Activated CD8-positive, alpha-beta T cell treated with anti-CD3 and anti-CD28 coated beads for 36 hours (primary cell): ENCODE measurements at places on chromosomes 3 and 15. TPM values are rescaled to one million over a fixed set of nuclear protein-coding genes. Genes with fewer than 3 reads are reported as not detected.

SLC24A5 gene
- total RNA-seq = not detected

GRCh38 chr3:41920406-41920965, 41.4 kb downstream of the ULK4 start:
- no peak for DNase-seq
- H3K4me1 ChIP-seq = no peaks in the 10 kb centered on the region
- no peaks in the 10 kb centered on the region for H3K27me3 ChIP-seq
- H3K36me3 ChIP-seq = no peaks in the 10 kb centered on the region
- no peak overlapping the region for H3K4me3 ChIP-seq

DNA sequence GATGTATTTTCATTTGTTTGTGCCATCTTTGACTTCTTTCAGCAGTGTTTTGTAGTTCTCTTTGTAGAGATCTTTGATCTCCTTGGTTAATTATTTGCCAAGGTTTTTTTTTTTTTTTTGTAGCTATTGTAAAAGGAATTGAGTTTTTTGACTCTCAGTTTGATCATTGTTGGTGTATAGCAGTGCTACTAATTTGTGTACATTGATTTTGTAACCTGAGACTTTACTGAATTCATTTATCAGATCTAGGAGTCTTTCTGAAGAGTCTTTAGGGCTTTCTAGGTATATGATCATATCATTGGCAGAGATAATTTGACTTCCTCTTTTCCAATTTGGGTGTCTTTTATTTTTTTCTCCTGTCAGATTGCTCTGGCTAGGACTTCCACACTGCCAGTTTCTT, 42.2 kb upstream of the POMGNT2 start:
- H3K4me3 ChIP-seq = no peak overlapping the region
- DNase-seq = no peak
- H3K4me1 ChIP-seq = no peaks in the 10 kb centered on the region

KIF15 gene
- total RNA-seq = 41.9 TPM

FANCD2OS gene
- total RNA-seq = not detected

DNA sequence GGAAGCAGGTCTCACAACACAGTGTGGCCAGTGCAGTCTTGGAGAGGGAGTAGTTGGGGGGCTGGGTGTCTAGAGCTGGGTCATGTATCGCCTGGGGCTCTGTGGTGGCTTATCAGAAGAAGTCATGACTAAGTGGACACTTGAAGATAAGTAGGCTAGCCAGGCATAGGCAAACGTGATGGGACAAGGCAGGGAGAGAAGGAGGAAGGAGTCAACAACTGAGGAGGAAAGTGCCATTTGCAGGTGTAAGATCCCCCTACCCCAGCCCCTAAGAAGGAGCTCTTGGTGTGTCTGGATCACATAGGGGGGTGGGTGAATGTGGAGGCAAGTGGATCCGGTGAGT, 352.3 kb downstream of the LRTM1 start:
- no peak for DNase-seq
- H3K4me3 ChIP-seq = no peak overlapping the region
- H3K27ac ChIP-seq = no peak overlapping the region
- no peaks in the 10 kb centered on the region for H3K4me1 ChIP-seq
- H3K36me3 ChIP-seq = no peaks in the 10 kb centered on the region
- H3K27me3 ChIP-seq = no peaks in the 10 kb centered on the region

DNA sequence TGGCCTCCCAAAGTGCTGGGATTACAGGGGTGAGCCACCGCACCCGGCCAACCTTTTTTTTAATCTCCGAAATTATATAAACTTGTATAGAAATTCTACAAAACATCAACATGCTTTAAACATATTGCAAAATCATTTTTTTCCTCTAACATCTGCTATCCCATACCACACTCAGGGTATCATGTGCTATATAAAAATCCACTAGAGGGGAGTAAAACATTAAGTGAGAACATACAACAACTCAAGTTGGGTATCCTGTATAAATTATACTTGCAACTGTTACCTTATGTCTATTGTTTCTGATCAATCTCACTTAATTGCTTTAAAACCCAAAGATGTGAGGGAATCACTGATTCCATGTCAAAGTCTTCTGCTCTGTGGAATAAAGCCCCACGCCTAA, 71.9 kb upstream of the FBN1 start:
- peaks cover 5% of the 10 kb centered on the region for H3K4me1 ChIP-seq
- no peak for DNase-seq
- peaks cover 22% of the 10 kb centered on the region for H3K36me3 ChIP-seq
- no peak overlapping the region for H3K4me3 ChIP-seq
- H3K27ac ChIP-seq = no peak overlapping the region
- no peaks in the 10 kb centered on the region for H3K27me3 ChIP-seq

DNA sequence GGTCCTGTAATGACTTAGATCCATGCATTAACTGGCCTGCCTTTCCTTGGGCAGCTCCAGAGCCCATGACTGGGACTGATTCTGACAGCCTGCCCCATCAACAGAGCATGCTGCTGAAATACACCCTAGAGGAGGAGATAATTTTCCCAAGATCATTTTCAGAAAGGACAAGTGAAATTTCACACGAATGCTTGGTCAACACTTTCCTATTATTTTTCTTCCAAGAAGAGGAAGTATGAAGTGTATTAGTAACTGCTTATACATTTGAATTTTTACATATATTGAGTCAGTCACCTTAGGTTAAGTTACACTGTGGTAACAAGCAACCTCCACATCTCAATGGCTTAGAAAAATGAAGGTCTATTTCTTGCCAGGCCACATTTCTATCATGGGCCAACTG, 9.7 kb upstream of the NMNAT3 start:
- H3K27me3 ChIP-seq = peaks cover 7% of the 10 kb centered on the region
- H3K36me3 ChIP-seq = no peaks in the 10 kb centered on the region
- H3K27ac ChIP-seq = no peak overlapping the region
- H3K4me1 ChIP-seq = no peaks in the 10 kb centered on the region
- DNase-seq = no peak

CTXN2 gene
- total RNA-seq = not detected

- peaks cover 3% of the 10 kb centered on the region for H3K36me3 ChIP-seq
- H3K27ac ChIP-seq = peak overlapping the region; percentile 53
- H3K4me3 ChIP-seq = no peak overlapping the region
Measured at GRCh38 chr15:94324835-94325767, 93.7 kb downstream of the MCTP2 start.

STAB1 gene
- 0.09 TPM for total RNA-seq

DNA sequence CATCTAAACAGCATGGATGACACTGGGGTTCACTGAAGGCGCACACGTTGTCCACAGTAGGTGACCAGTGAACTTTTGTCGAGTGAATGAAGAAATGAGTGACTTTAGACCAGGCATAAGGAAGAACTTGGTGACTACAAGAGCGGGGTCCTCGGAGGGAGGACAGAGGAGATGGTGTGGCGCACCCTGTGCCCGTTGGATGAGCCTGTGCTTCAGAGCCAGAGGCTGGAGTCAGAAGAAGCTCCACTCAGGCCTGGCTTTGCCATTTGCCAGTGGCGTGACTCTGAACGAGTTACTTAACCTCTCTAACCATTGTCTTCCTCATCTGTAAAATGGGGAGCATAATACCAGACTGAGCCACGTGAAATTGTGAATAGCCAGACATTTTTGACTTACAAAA, 42.2 kb downstream of the MUC4 start:
- peaks cover 2% of the 10 kb centered on the region for H3K27me3 ChIP-seq
- H3K36me3 ChIP-seq = no peaks in the 10 kb centered on the region
- H3K4me3 ChIP-seq = no peak overlapping the region
- no peak overlapping the region for H3K27ac ChIP-seq
- DNase-seq = no peak

GRCh38 chr3:17088602-17089313, 204.0 kb downstream of the PLCL2 start:
- H3K4me3 ChIP-seq = no peak overlapping the region
- H3K27me3 ChIP-seq = no peaks in the 10 kb centered on the region
- peak overlapping the region; percentile 0 for H3K27ac ChIP-seq
- peak; percentile 69 for DNase-seq

DNA sequence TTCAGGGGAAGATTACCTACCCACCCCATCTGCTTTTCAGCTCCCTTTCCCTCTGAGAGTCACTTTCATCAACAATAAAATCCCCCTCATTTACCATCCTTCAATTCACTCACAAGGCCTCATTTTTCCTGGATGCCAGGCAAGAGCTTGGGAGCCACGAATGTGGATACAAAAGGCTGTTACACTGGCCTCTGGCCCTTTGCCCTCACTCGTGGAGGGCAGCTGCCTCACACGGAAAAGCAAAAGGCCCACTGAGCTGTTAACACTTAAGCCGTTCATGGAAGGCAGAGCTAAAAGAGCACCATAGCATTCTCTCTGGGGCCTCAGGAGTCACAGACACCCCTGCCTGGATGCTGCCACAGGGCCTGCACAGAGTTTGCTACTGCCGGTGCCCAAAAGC, 102.4 kb upstream of the TUSC7 start:
- no peaks in the 10 kb centered on the region for H3K4me1 ChIP-seq
- H3K27me3 ChIP-seq = no peaks in the 10 kb centered on the region
- H3K4me3 ChIP-seq = no peak overlapping the region
- H3K27ac ChIP-seq = no peak overlapping the region
- no peaks in the 10 kb centered on the region for H3K36me3 ChIP-seq

DNA sequence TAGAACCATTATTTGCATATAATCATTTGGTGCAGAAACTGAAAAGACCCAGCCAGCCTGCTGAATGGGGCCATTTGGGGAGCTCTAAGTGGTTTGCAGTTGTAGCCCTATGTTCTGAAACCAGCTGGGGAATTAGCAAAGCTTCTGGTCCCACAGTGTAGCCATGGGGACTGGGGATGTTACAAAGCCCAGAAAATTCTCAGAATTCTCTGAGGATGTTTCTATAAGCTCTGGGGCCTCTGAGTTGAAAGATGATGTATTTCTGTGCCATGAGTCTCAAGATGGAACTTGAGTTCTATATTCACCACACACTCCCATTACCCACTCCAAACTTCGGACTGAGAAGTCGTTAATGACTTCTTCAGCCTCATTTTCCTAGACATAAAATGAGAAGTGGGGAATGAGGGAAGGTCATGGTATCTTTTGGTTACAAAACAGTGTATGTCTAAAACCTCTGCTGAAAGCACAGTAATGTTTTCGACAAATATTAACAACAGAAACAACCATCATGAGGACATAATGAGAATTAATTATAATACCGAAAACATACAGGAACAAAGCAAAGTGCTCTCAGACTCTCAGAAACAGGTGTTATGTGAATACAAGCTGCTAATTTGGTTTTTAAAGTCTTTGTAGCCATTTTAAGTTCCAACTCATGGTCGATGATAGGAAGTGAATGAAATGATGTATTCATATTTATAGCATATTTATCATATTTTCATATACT, 89.4 kb downstream of the RFTN1 start:
- H3K4me3 ChIP-seq = no peak overlapping the region
- no peaks in the 10 kb centered on the region for H3K27me3 ChIP-seq
- peaks cover 37% of the 10 kb centered on the region for H3K36me3 ChIP-seq
- H3K4me1 ChIP-seq = peaks cover 10% of the 10 kb centered on the region

DNA sequence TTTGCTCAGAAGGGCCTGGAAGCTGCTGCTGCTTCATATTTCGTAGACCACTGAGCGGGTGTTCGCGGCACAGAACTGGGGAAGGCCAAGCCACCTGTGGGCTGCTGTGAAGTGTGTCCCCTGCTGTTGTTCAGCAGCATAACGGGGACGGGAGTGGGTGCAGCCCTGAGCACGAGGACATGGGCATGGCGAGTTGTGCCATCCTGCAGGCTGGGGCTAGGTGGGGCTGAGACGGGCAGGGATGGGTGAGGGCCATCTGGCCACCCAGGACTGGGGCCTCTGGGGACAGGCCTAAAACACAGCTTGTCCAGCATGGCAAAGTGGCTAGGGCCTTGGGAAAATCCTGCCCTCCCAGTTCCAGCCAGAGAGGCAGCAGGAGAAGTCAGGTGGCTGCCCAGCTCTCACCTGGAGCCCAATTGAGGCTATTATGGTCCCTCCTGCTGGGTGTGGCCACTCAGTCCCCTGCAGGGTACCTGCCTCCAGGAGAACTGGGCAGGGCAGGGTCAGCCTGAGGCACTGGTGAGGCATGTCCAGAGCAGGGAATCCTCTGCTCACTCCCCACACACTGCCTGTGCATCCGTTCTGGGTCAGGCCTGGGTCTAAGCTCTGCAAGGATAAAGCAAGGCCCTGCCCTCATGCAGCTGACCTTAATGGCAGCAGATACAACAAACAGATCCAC, 29.5 kb downstream of the CFAP100 start:
- H3K4me3 ChIP-seq = no peak overlapping the region
- no peaks in the 10 kb centered on the region for H3K27me3 ChIP-seq
- peaks cover 4% of the 10 kb centered on the region for H3K36me3 ChIP-seq
- no peak overlapping the region for H3K27ac ChIP-seq

- H3K4me3 ChIP-seq = no peak overlapping the region
- no peak for DNase-seq
- H3K4me1 ChIP-seq = peaks cover 14% of the 10 kb centered on the region
Measured at GRCh38 chr3:194772241-194773000, 86.7 kb downstream of the FAM43A start.

DNA sequence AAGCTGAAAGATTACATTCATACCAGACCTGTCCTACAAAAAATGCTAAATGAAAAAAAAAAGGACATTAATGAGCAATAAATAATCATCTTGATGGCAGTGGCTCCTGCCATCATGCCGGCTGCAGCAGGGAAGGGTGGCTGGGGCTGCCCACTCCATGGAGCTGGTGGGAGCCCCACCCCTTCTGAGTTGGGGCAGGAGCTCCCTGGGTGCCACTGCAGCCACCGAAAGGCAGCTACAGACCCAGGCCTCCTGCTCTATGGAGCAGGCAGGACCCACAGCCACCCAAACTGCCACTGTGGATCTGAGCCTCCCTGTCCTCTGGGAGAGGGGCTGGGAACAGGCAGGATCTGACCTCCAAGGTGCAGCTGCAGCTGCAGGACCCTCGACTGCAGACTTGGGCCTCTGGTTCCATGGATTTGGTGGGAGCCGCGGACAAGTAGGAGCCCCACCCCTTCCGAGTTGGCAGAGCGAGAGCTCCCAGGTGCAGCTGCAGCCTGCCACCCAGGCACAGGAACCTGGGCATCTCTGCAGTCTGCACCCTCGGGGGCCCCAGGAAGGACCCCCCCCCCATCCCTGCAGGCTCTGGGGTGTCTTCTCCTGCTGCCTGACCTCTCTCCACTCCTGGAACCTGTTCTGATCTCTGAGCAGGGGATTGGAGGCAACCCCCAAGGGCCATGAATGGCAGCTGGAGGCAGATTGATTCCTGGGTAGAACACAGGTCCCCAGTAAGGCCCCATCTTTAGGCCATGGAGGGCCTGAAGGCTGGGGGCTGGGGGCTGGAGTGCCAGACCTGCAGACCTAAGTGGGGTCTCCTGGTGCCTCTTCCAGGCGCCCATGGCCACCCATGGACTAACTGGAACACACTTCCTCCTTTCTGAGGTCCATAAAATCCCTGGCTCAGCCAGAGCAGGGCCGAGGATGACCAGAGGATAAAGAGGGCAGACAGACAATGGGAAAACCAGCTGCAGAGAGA, 70.4 kb upstream of the TTC14 start:
- DNase-seq = no peak
- no peak overlapping the region for H3K27ac ChIP-seq
- no peaks in the 10 kb centered on the region for H3K36me3 ChIP-seq
- H3K4me3 ChIP-seq = no peak overlapping the region
- no peaks in the 10 kb centered on the region for H3K4me1 ChIP-seq

DNA sequence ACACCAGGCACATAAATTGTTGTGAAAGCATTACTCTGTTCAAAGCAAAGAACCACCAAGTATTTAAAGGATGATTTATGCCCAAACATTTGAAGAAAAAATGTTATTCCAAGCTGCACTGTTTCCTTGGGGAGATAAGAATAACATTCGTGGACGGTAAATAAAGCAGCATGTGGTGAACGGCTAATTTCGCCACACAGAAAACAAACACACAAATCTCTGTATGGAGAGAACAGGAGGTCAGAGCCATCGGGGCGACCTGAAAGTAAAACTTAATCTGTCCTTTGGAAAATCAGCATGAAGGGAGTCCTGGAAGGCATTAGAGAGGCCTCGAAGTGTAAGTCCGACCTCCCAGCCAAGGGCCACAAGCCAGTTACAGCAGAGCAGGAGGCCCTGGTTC, 27.1 kb upstream of the GABRG3 start:
- no peak for DNase-seq
- no peak overlapping the region for H3K27ac ChIP-seq
- no peaks in the 10 kb centered on the region for H3K27me3 ChIP-seq
- no peak overlapping the region for H3K4me3 ChIP-seq
- no peaks in the 10 kb centered on the region for H3K4me1 ChIP-seq
